Right renal cortex interstitium (tissue), 3 donors: ENCODE measurements at places on chromosomes 2 and 18. TPM values are rescaled to one million over a fixed set of nuclear protein-coding genes. Genes with fewer than 3 reads are reported as not detected.

The FAM228A gene
- 0.75 TPM for polyA plus RNA-seq

The FAM237A gene
- not detected for polyA plus RNA-seq

The IL1RL2 gene
- polyA plus RNA-seq = 1.1 TPM

The ZDBF2 gene
- polyA plus RNA-seq = 10.5 TPM

The MC2R gene
- polyA plus RNA-seq = not detected

The NDUFS1 gene
- polyA plus RNA-seq = 80.7 TPM

The MC4R gene
- 0.24 TPM for polyA plus RNA-seq

The GPR35 gene
- polyA plus RNA-seq = 1.2 TPM

The EGR4 gene
- not detected for polyA plus RNA-seq

The LRRFIP1 gene
- polyA plus RNA-seq = 93.6 TPM

The NEUROD1 gene
- polyA plus RNA-seq = not detected

The VWC2L gene
- 0.07 TPM for polyA plus RNA-seq

The RFTN2 gene
- 21.4 TPM for polyA plus RNA-seq

The DPP4 gene
- 156 TPM for polyA plus RNA-seq

The DUSP11 gene
- polyA plus RNA-seq = 33.8 TPM

The UGT1A4 gene
- not detected for polyA plus RNA-seq

The CFAP53 gene
- 4.0 TPM for polyA plus RNA-seq

The ANXA4 gene
- 308 TPM for polyA plus RNA-seq

The TRAPPC8 gene
- 72.7 TPM for polyA plus RNA-seq

The RESP18 gene
- polyA plus RNA-seq = not detected

The PLGLB2 gene
- polyA plus RNA-seq = 3.2 TPM

The ESPNL gene
- polyA plus RNA-seq = 1.3 TPM

The RAB6C gene
- polyA plus RNA-seq = not detected

The LBX2 gene
- 1.4 TPM for polyA plus RNA-seq

The PEX13 gene
- polyA plus RNA-seq = 29.0 TPM

The VPS54 gene
- 56.2 TPM for polyA plus RNA-seq

The ZNF638 gene
- polyA plus RNA-seq = 210 TPM

The SIX2 gene
- 21.6 TPM for polyA plus RNA-seq

The COL3A1 gene
- polyA plus RNA-seq = 1,115 TPM

The QPCT gene
- 11.4 TPM for polyA plus RNA-seq

The CXCR4 gene
- polyA plus RNA-seq = 57.8 TPM

The CABYR gene
- polyA plus RNA-seq = 4.5 TPM

The ZSWIM2 gene
- polyA plus RNA-seq = not detected

The L3MBTL4 gene
- 5.7 TPM for polyA plus RNA-seq

The IL1F10 gene
- not detected for polyA plus RNA-seq

The KCNG3 gene
- 0.65 TPM for polyA plus RNA-seq

The PCGF1 gene
- polyA plus RNA-seq = 27.6 TPM

The HJURP gene
- 22.6 TPM for polyA plus RNA-seq

The MEMO1 gene
- polyA plus RNA-seq = 35.4 TPM

The ALK gene
- 0.29 TPM for polyA plus RNA-seq

The DNAH6 gene
- polyA plus RNA-seq = 1.8 TPM

The SCYGR4 gene
- 0.10 TPM for polyA plus RNA-seq
